ENCODE measurements at places on chromosomes 1 and 21.

DNA sequence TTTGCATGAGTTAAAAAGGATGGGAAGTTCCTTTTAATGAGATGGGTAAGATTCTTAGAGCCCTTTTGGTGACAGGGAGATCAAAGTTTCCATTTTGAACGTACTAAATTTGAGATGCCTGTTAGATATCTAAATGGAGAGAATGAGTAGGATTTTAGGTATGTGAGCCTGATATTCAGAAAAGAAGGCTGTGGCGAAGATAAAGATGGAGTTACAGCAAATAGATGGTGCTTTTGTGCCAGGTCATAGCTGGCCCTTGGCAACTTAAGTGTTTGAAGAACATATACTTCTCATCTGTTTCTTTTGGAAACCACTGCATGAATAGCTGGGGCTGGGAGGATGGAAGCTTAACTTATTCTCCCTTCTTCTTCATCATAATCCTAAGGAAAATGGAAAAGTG, 282.5 kb downstream of the PTBP2 start:
- no peak for DNase-seq

- DNase-seq = no peak
Measured at GRCh38 chr1:236916131-236916800, 88.0 kb downstream of the MT1HL1 start.

- no peak for DNase-seq
Measured at GRCh38 chr1:44519035-44519676, 114.1 kb downstream of the RNF220 start.

- no peak for DNase-seq
Measured at GRCh38 chr1:3237994-3238702, 169.1 kb downstream of the PRDM16 start.

- peak; percentile 50 for DNase-seq
Measured at GRCh38 chr1:173914366-173914871, 2.7 kb downstream of the SERPINC1 start.

- no peak for DNase-seq
Measured at GRCh38 chr1:240956020-240956419, 344.1 kb upstream of the GREM2 start.

DNA sequence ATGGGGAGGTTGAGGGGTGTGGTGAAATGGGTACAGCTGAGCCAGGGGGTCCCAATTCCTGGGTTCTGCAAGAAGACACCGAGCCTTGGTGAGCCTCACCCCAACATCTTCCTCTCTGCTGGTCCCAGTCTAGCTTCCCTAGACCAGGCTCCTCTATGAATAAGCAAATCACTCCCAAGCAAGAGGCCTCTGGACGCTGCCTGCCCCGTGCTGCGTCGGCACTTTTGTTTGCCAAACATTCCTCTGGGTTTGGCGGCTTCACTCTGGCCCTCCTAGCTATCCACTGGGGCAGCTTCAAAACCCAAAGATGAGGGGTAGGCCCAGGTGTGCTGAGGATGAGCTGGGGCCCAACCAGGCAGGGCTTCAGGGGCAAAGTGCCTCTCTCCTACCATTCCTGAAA, 137.1 kb upstream of the CD34 start:
- no peak for DNase-seq

DNA sequence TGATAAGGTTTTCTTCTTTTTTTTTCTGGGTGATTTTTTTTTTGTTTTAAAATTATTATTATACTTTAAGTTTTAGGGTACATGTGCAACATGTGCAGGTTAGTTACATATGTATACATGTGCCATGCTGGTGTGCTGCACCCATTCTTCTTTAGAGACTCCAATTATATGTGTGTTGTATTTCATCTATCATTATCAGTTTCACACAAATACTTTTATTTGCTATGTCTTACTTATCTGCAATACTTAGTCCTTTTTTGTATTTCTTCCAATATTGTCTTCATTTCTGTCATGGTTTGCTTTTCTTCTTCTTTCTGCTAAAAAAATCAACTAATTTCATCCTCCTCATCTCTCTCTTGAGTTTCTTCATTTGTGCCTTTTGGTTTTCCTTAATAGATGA, 3.9 kb upstream of the PDE4B start:
- no peak for DNase-seq

Measured in activated CD4-positive, alpha-beta memory T cell treated with anti-CD3 and anti-CD28 coated beads for 36 hours (primary cell).